ENCODE measurements at places on chromosomes 2 and 18. TPM values are rescaled to one million over a fixed set of nuclear protein-coding genes. Genes with fewer than 3 reads are reported as not detected.
A peak's percentile ranks its signal among the peaks of the same experiment; 100 is the strongest.

Gene RGPD4
- not detected for polyA plus RNA-seq

Gene LGALSL
- 2.4 TPM for polyA plus RNA-seq

Gene SPDYA
- 0.06 TPM for polyA plus RNA-seq

Gene C2orf80
- not detected for polyA plus RNA-seq

Gene EVA1A
- polyA plus RNA-seq: 11.7 TPM

Gene TSPYL6
- not detected for polyA plus RNA-seq

Gene TTR
- polyA plus RNA-seq: not detected

Gene CFAP210
- not detected for polyA plus RNA-seq

Gene SERPINE2
- 44.2 TPM for polyA plus RNA-seq

Gene RETSAT
- 10.0 TPM for polyA plus RNA-seq

Gene POTEC
- polyA plus RNA-seq: not detected

Gene MDH1
- polyA plus RNA-seq: 177 TPM

Gene IL1F10
- polyA plus RNA-seq: not detected

Gene ACMSD
- not detected for polyA plus RNA-seq

Gene SIX3
- not detected for polyA plus RNA-seq

- DNase-seq: no peak
Measured at GRCh38 chr2:182300608-182301007, 126.2 kb downstream of the PDE1A start.

DNA sequence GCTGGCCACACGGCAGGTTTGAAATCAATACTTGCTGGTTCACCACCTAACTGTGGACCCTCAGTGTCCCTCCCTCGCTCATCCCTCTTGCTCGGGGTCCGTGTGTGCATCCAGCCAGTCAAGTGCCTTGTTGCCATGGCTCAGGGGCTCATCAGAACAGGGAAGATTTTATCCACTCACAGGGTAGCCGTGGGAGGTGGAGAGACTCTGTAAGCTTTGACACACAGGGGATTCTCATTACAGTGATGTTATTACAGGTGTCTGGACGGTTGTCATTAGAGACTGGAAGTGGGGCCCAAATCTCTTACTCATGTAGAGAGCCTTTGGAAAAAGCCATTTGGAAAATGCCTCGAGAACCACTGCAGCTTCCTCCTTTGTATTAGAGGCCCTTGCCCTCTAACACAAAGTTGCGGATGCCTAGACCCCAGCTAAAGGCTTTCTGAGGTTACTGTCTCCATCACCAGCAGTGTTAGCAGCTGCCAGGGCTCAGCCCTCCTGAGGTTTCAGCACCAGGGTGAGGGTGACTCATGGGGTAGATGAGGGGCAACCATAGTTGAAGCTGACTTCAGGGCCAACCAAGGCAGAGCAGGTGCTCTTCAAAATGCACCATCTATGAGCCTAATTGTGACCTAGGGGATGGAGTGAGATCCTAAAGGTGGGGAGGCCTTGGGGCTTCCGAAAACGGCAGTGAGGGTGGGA, 195.6 kb downstream of the CLIP4 start:
- DNase-seq: no peak

DNA sequence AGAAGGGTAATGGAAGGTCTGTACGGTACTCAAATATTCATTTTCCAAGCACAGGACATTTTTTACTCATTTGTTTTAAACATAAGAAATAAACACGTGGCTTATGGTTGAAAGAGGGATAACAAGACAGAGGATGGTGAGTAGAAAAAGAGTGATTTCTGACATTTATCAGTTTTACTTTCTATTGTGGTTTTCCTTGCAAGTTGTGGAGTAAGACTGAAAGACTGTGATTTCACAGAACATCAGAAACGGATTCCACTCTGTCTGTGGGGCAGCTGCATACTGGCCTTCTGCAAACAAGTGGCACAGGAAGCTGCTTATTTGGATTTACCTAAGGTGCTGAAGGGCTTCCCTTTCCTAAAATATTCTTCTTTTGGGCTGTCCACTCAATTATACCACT, 122.2 kb upstream of the ITGB6 start:
- no peak for DNase-seq

- peak; percentile 87 for DNase-seq
Measured at GRCh38 chr2:222671259-222672067, at the start of gene MOGAT1. TSS of gene MOGAT1 (plus strand) at chr2:222671658. CDS start at chr2:222671786, 128 bp downstream.

DNA sequence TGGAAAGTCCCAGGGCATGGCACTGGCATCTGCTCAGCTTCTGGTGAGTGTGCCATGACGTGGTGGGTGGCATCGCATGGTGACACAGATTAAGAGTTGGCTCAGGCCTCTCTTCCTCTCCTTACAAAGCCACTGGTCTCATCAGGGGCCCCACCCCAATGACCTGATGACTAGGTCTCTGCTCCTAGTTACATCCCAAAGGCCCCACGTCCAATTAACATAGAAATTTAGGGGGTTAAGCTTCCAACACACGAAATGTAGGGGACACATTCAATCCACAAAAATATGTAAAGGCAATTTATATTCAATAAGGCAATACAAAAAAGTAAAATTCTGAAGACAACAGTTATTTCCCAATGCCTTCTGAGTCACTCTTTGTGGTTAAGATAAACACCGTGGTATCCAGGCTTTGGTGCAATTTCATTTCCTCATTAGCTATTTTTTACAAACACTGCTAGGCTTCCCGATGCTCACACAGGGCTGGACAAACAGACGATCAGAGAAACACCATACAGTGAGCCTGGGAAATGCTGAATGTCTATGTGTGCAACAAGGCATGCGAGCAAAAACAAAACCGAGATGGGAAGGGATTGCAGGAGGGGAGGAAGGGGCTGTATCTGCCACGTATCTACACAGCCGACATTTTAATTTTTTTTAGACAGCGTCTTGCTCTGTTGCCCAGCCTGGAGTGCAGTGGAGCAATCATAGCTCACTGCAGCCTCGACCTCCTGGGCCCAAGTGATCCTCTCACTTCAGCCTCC, 67.2 kb downstream of the MBP start:
- DNase-seq: peak; percentile 87

DNA sequence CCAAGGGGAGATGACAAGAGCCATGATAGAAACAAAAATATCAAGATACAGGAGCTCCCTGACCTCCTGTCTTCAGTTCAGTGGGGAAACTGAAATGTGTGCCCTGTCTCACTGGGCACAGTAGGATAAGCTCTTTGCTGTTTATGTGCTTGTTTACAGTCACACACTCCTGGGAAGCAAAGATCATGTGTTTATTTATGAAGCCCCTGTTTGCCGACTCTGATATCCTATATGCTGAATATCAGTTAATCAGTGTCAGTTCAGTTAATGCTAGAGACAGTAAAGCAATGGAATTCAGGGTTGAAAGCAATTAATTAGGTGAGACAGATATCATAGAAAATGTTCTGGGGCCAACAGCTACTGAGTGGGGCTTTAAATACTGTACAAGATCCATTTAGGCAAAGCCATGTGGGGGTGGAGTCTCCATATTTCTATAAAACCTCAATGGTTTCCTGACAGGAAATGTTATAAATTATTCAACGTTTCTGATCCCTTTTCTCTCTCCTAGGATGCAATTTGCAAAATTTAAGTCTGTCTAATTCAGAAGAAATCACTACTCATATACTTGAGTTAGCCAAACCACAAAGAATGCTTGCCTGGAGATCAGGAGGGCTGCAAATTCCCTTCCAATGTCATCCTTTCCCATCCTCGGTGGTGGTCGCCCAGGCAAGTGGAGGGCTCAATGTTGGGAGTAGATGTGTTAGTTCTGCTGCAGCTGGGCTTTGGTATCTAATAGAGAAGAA, 551.3 kb downstream of the CMPK2 start:
- DNase-seq: no peak

DNA sequence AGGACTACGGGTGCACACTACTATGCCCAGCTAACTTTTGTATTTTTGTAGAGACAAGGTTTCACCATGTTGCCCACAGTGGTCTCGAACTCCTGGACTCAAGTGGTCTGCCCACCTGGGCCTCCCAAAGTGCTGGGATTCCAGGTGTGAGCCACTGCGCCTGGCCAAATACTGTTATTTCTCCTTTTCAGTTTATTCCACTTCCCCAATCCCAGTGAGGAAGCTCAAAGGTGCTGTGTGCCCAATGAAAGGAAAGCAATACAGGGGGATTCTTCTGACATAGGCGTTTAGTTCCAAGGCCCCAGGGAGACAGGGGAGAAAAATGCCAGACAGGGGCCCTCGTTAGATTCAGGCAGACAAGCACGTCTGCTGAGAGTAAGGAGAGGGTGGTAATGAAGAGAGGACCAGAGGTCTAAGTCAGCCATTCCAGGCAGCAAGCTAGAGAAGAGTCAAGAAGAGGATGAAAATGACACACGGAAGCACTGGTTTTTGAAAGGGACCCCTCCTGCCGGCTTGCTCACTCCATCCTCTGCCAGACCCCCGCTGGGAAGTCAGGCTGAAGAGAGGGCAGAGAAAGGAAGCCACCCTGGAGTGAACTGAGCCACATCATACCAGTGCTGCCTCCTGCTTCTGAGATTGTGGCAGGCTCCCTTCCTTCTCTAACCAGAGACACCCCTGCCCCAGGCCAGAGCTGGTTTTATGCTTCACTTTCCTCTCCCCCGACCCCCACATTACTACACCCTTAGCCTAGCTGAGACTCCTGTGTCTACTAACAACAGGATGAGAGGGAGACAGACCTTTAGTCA, 6.7 kb downstream of the INO80C start:
- no peak for DNase-seq

DNA sequence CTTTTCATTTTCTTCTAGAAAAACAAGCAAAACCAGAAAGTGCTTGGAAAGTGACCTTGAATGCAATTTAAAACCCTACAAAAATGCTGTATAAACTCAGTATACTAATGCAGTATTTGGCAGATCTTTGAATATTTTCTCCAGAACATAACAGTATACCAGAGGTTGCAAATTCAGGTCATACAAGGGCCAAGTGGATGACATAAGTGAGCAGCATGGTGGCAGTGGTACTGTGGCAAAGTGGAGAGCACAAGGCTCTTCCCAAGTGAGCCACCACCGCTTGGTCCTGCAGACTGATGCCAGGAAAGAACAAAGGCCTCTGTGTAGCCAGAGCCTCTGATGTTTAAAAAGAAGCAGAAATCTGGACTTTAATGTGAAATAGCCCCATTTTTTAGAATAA, 33.1 kb downstream of the METTL4 start:
- DNase-seq: no peak

DNA sequence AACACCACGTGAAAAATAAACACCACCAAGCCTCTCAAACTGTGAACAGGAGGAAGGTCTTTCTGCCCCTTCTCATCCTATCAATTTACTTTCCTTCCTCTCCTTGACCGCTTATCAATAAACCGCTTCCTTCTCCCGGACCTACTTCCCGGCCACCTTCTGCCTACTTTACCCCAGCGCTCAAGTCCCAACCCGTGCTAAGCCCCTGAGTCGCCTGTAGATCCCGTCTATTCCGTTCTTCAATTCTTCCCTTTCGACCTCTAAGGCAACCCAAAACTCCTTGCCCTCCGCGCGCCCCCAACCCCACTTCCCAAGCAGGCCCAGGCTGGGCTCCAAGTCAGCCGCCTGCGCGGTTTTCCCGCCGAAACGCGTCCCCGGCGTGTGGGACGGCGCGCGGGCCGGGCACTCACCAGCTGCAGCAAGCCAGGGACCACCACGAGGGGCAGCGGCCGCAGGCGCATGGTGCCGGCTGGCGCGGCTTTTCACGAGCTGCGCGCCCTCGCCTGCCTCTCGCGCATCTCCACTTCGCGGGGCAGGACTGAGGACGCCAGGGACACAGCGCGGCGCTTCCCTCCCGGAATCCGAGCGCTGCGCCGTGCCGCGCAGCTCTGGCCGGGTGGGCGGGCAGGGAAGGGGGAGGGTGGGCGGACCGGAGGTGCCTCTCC, at the start of gene NXPH2:
NXPH2 (minus strand) TSS at position 610 of the 665 bp plus-strand sequence; CDS start at position 461, 149 bp downstream.
- DNase-seq: no peak

DNA sequence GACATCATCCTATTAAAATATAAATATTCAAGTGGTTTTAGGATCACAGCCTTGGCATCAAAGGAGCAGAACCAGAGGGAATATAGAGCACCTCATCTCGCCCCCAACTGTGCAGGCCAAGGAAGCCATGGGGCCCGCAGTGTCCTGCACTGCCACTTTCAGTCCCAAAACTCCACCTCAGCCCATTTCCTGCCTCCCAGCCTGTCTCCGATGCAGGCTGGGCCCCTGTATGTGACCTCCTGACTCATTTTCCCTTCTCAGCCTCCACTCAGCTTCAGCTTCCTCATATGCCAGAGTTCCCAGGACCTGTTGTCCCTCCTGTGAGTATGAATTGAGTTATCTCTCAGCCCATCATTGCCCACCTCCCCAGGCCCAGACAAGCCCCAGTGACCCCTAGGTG, 72.9 kb upstream of the GLI2 start:
- no peak for DNase-seq

DNA sequence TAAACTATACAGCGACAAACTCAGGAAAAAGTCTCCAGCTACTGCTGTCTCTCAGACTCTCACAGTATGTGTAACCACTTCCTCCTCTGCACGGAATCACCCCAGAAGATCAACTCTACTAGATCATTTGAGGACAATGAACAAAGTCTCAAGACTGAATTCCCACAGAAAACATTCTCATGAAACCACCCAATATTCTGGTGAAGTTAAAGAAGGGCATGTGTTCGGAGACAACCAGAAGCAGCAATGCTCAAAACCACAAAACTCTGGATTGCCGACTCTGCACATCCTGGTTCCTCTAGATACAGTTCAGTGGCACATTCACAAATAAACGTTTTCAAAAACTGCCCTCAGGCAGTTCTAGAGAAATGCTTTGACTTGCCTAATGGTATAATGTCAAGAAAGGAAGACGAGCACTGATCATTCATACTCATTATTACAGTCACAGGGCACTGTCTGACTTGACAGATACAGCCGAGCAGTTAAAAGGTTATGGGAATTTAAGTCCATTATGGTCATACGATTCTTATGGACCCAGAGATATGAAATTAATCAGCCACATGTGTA, 91.9 kb upstream of the STK17B start:
- no peak for DNase-seq

GRCh38 chr2:118301248-118301647, 213.0 kb downstream of the INSIG2 start:
- DNase-seq: no peak

DNA sequence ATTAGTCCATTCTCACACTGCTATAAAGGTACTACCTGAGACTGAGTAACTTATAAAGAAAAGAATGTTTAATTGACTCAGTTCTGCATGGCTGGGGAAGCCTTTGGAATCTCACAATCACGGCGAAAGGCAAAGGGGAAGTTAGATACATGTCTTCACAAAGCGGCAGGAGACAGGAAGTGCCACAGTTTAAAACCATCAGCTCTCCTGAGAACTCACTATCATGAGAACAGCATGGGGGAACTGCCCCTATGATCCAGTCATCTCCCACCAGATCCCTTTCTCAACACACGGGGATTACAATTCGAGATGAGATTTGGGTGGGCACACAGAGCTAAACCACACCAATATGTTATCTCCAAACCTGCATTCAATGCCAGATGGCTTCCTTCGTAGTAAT, 716.1 kb downstream of the DCC start:
- no peak for DNase-seq

- DNase-seq: peak; percentile 88
Measured at GRCh38 chr2:238240757-238241711, 1.2 kb upstream of the HES6 start.

- DNase-seq: no peak
Measured at GRCh38 chr2:95292623-95293260, 4.4 kb upstream of the KCNIP3 start.

GRCh38 chr18:42620657-42621056, 494.8 kb downstream of the RIT2 start:
- DNase-seq: no peak

GRCh38 chr2:101463911-101464641, 10.8 kb downstream of the RFX8 start:
- DNase-seq: no peak
